ENCODE measurements at places on chromosomes 11 and 22.

GRCh38 chr11:71462726-71463125, 9.7 kb downstream of the NADSYN1 start:
- DNase-seq = no peak

GRCh38 chr11:83449338-83449913, 163.3 kb upstream of the CCDC90B start:
- no peak for DNase-seq

DNA sequence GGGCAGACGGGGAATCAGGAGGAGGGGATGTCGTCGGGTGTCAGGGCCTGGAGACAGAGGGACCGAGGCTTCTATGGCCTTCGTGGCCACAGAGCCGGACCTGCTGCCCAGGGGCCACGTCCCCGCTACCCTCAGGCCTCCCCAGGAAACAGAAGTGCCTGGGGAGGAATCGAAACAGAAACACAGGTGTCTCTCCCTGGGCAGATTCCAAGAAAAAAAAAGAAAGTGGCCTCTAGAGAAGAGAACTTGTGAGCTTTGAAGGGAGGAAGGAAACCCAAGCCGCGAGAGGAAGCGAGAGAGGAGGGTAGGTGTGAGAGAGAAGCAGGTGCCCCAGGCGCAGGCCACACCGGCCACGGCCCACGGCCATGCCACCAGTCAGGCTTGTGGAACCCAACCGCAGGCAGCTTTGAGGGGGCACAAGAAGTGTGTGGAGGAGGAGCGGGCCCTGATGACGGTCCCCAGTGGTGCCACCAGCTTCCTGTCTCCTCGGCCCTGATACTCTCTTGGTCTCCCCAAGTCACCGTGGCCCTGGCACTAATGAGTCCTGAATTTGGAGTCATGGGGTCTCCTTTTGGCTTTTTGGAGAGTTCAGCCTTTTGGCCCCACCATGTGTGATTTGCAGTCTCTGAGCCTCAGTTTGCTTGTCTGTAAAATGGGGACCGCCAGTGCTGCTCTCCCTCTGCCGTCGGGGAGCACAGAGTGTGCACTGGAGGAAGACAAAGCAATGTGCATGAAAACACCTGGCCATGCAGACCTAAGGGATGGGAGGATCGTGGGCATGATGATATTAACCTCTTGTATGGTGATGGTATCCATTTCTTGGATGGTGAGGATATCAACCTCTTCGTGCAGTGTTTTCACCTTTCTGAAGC, 25.2 kb downstream of the LIF start:
- DNase-seq = peak; percentile 36

GRCh38 chr11:128956401-128957201, 13.9 kb upstream of the TP53AIP1 start:
- DNase-seq = no peak

DNA sequence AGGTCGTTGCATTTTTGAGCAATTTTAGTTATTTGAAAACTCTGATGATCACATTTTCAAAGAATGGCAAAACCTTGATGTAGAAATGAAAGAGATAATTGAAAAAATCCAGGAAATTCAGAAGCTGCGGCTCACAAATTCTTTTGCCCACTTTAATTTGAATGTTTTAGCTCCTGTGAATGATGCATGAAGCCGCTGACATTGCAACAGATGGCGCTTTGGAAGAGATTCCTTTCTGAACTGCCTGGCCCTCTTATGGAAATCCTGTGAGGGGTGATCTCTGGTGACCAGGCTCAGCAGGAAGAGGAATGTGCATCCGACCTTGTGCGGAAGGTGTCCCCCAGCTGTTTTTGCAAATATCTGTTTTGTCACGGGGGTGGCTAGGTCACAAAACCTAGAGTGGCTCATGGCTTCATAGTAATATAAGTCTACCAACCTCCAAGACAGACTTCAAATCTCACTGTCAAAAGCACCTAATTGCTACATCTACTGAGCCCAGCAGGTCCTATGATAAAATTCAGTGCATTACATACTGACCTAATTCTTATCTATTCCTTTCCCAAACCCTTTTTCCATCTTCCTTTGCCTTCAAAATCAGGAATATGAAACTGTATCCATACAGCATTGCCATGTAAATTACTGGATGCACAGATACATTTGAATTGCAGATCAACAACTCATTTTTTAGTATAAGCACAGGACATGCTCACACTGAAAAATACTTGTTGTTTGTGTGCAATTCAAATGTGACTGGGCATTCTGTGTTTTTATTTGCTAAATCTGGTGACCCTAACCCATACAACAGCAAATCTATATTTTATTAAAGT, 412.7 kb downstream of the ETS1 start:
- no peak for DNase-seq

- DNase-seq = no peak
These were observed 32.4 kb upstream of the CLNS1A start for GRCh38 chr11:77669848-77670511.

GRCh38 chr11:12179531-12179930, 69.1 kb downstream of the MICAL2 start:
- no peak for DNase-seq
